ENCODE measurements at places on chromosomes 13 and 19.

GRCh38 chr13:101390461-101390860, 25.8 kb downstream of the NALCN start:
- no peak for DNase-seq

GRCh38 chr19:38674388-38675171, 27.1 kb downstream of the ACTN4 start:
- no peak for DNase-seq

DNA sequence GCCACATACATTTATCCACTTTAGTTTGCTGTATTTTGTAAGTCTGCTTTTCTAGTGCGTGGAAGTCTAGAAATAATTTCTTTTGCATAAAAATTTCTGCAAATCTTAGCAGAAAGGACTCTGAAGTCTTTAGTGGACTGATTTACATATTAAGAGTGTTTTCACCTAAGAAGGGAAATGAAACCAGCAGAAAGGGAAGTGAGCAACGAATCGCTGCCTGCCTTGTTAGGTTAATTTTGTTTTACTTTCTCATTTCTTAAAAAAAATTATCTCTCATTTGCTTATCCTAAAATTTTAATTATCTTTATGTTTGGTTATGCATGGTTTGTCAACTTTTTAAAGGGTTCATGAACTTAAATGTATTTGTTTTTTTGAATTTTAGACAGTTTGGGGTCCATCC, 767 bp upstream of the GPR18 start:
- no peak for DNase-seq

- DNase-seq = no peak
Observed at GRCh38 chr19:45630463-45630862, 8.7 kb downstream of the EML2 start.

- DNase-seq = no peak
Observed at GRCh38 chr13:24357756-24358155, 48.4 kb downstream of the C1QTNF9 start.

DNA sequence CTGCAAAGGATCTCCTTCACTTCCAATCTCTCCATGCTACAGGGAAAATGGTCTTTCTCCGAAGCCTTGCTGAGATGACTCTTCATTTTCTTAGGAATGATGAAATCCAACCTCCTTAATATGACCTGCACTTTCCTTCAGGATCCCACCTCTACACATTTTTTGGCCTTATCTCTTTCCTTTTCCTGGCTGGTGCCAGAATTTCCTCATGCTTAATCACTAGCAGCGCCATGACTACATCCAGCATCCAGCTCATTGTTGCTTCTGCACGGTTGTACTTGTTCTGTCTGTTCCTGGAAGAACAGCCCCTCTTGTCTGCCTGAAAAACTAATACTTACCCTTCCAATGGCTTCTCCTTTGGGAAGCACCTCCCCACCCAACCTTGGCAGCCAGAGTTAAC, 68.4 kb downstream of the TEX26 start:
- no peak for DNase-seq

DNA sequence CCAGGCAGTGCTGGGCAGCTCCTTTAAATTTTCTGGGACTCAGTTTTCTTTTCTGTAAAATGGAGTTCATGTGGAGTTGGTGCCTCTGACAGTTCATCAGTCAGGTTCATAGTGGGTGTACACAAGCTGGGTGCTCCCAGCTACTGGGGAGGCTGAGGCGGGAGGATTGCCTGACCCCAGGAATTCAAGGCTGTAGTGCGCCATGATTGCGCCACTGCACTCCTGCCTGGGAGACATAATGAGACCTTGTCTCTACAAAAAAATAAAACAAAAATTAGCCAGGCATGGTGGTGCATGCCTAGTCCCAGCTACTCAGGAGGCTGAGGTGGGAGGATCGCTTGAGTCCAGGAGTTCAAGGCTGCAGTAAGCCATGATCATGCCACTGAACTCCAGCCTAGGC, 21.1 kb downstream of the IQCN start:
- DNase-seq = no peak

GRCh38 chr19:51119101-51119500, 5.6 kb upstream of the SIGLEC9 start:
- no peak for DNase-seq

- DNase-seq = no peak
Observed at GRCh38 chr19:12884926-12885748, 1.9 kb downstream of the KLF1 start.

DNA sequence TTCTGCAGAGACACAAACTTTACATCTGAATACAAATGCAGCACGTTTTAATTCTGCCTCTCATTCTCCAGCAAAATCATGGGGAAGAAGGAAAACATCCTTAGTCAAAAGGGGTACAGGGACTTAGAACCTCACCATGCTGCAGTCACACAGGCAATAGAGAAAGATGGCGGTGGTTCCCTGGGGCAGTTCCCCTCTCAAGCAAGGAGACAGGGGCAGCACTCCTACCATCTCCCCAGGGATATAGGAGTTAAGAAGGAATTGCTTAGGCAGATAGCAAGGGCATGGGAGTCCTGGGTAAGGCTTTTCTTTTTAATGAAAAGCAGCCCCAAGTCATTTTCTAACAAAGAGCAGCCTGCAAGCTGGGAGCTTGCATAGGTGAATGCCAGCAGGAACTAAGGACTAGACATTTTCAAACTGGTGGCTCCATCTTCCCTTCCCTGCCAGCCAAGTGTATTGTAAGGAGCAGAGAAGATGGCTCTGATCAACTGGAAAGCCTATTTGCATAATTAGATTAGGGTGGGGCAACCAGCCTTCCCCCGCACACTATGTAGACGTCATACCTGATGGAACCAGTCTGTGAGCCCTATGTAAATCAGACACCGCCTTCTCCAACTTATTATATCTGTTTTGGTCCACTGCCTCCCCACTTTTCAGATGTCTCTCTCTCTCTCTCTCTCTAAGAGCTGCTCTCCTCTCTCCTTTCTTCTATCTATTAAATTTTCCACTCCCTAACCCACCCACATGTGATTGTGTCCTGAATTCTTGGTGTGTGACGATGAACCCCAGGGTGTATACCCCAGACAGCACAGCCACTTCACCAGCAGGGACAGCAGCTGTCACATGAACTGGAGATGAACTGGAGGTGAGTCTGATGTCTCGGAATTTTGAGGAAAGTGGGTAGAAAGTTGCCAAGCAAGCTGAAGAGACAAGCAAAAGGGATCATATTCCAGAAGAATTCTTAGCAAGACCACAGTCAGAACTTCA, 514.5 kb downstream of the IRS2 start:
- DNase-seq = no peak

DNA sequence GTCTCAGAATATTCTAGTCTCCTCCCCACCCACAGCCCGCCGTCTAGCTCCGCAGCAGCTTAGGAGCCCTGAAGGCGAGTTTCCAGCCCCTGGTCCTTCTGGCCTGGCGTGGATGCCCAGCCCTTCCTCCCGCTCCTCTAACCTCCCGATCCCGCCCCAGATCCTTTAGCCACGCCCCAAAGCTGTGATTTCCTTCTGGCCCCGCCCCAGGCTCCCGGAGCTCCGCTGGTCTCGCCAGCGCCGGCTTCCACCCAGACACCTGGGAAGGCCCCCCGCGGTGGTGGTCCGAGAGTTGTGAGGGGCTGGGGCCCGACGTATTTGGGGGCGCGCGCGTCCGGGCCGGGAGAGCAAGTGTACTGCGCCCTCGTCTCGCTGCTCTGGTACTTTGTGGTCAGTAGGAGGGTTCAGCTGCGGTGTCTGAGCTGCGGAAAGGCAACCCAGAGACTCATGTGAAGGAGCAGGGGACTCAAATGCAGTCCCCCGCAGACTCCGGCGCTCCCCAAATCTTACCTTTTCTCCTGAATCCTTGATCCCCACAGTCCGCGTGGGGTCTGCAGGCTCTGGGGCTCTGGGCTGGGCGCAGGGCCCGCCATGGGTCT, at the start of gene CGB7:
Gene CGB7, minus strand, starts transcription at position 114 of the 599 bp plus-strand sequence. CDS start 2,374 bp downstream, outside the sequence.
- no peak for DNase-seq

DNA sequence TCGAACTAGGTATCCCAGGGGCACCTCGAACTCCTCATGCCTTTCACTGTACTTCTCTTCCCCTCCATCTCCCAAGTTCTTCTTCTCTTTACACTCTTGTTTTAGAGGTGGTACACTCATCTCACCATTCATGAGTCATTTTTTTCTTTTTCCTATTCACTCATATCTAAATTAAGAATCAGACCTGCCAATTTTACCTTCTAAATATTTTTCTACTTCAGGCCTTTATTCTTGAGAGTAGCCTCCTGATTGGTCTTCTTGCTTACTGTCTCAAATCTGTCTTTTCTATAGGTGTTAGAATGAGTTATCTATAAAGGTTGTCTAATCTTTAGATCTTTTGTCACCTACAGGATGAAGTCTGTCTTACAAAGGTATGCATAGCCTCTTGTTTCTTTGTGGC, 20.7 kb downstream of the TDRD3 start:
- DNase-seq = no peak

Measured in vagina (tissue), 2 donors.